ENCODE measurements at places on chromosomes 1 and 21. TPM values are rescaled to one million over a fixed set of nuclear protein-coding genes. Genes with fewer than 3 reads are reported as not detected.

CACNA1S gene
- total RNA-seq: 0.04 TPM

- DNase-seq: no peak
Measured at GRCh38 chr1:51924455-51924854, 45.9 kb upstream of the NRDC start.

- DNase-seq: no peak
Measured at GRCh38 chr21:40555021-40555528, 291.9 kb downstream of the DSCAM start.

GRCh38 chr1:163561580-163562295 is 240.0 kb downstream of the NUF2 start:
- no peak for DNase-seq

GRCh38 chr1:86191958-86192357 is 35.4 kb upstream of the COL24A1 start:
- DNase-seq: no peak

GPR153 gene
- 5.6 TPM for total RNA-seq

GRCh38 chr1:240575981-240576662 is 35.8 kb downstream of the GREM2 start:
- no peak for DNase-seq

DNA sequence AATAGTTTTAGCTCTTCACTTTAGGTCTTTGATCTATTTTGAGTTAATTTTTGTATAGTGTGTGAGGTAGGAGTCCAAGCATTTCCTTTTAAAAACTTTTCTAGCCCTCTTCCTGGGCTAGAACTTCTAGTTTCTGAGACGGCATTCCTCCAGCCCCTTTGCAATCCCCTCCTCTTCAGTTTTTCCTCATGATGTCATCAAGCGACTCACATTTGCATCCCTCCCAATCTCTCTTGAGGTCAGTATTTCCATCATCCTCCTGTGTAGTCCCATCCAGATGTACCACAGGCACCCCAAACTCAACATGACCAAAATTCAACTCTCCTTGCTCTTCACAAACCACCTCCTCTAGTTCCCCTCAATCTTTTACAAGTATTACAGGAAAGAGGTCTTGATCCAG is 10.7 kb downstream of the HMGN2 start:
- no peak for DNase-seq

- DNase-seq: no peak
Measured at GRCh38 chr1:8267307-8267706, 50.6 kb upstream of the SLC45A1 start.

DNA sequence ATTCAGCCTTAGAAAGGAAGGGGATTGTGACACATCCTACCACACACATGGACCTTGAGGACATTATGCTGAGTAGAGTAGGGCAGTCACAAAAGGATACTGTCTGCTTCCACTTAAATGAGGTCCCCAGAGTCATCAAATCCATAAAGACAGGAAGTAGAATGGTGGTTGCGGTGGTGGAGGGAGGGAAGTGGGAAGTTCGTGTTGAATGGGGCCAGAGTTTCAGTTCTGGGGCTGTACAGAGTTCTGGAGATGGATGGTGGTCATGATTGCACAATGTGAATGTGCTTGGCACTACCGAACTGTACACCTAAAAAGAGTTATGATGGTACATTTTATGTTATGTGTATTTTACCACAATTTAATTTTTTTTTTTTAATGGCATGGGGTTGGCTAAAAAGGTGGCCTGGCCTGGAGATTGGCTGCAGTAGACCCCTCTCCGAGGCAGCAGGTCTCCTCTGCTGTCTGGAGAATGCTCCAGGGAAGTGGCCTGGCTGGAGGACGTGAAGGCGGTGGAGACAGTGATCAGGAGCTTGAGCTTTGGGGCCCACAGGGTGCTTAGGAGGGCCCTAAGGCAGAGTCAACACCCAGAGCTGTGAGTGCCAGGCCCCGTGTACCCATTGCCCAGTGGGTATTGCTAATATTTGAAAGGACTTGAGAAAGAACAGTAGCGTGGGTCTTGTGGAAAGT is 30.4 kb downstream of the IFNGR2 start:
- no peak for DNase-seq

GBP2 gene
- 9.6 TPM for total RNA-seq

SMCP gene
- total RNA-seq: not detected

DNA sequence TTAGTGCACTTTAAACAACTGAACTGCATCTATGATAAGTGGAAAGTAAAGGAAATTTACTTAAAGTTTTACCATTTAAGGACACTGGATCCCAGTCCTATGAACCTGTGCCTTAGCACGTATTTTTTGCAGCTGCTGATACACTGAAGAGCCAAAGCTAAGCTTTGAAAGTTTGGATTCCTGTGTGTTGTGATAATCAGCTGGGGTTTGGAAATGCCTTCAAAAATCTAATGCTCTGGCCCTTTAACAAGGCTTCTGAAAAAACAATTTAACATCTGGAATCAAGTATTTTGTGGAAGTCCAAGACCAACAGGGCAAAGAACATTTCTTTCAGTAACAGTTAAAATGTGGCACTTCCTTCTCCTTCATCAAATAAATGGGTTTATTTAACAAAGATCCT is 51.8 kb downstream of the DDAH1 start:
- DNase-seq: no peak

- DNase-seq: no peak
Measured at GRCh38 chr1:45669859-45670655, 16.3 kb downstream of the GPBP1L1 start.

DNA sequence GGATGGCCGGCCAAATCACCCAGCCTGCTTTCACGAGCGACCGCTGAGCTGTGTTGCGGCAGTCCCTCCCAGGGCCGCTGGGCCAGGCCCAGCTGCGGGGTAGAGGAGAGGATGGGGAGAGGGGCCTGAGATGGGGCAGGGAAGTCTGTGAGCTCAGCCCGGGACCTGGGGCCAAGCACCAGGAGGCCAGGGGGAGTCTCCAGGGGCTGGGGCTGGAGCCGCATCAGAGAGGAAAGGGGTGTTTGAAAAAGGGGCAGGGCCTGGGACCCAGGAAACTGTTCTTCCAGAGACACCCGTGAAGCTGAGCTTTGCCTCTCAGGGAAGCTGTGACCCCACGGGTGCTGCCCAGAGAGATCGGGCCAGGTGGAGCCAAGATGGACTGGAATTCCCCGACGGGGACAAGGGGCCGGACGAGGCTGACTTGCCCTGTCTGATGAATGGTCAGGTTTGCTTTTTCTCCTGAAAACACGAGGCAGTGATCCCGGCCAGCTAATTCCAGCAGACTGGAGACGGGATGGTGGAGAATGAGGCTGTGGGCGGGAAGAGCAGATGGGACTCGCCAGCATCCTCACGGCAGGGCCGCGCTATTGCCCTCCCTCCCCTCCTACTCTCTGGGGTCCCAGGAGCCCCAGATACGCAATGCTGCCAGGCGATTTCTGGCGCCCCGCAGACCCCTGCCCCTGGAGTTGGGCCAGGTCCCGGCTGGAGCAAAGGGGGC is 40.3 kb upstream of the COL18A1 start:
- DNase-seq: peak; percentile 79

AMY1C gene
- total RNA-seq: not detected

DNA sequence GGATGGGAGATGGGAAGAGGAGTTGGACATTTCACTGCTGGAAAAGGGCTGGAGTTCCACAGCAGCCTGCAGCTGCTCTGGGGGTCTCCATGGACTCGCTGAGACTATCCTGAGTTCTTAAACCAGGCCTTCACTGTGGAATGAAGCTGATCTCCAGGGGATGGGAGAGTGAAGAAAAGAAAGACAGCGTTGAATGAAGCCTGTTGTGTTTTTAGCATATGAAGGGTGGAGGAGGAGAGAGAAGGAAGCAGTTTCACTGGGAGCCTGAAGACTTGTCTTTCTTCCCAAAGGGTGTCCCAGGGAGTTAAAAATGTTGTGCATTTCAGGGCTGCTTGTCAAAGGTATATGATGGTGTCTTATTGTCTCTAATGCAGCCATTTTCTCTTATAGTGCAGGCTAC is 9.2 kb downstream of the ROR1 start:
- DNase-seq: no peak

DNA sequence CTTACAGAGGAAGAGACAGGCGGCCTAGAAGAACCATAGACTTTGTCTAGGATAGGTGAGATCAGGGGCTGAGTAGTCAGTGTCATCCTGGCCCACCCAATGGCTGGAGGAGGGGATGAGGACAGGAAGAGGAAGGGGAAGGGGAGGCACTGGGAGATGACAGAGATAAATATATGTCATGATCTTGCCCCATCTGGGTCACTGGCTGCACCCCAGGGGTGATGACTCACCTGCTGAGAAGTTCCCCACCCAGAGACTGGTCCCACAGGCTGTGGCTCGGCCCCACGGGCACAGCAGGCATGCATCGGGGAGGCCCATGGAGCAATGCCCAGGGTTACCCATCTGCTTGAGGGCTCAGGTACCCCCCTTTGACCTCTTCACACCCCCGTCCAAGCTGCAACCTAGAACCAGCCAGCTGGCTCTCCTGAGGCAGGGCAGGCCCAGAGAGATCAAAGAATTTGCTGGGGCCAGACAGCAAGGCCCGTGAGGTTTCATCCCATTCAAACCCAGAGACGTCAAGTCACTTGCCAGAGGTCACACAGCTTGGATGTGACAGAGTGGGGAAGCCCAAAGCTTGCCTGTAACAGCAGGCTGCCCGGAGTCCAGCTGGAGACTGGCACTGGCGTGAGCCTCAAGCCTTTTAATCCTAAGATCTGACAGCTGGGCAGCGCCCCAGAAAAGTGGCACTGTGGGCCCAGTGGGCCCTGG is 34.7 kb upstream of the CASZ1 start:
- no peak for DNase-seq

CCDC30 gene
- 2.1 TPM for total RNA-seq

DIO1 gene
- total RNA-seq: not detected

DNA sequence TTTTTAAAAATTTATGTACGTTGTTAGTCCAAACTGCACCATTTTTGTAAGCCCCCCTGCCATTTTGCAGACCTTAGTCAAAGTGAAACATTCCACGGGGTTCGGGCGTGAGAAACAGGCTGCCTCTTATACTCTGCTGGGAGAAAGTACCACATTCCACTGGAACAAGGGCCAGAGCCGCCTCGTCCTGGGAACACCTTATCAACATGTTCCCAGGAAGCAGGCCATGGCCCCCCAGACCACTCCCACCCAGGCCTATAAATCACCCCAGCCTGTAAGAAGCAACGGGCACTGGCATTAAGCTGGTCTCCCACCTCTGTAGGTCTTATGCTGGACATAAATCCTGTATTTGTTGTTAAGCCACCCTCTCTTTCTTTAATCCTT is 854 bp upstream of the ZRANB2 start:
- DNase-seq: peak; percentile 6

FCRL2 gene
- not detected for total RNA-seq

DNA sequence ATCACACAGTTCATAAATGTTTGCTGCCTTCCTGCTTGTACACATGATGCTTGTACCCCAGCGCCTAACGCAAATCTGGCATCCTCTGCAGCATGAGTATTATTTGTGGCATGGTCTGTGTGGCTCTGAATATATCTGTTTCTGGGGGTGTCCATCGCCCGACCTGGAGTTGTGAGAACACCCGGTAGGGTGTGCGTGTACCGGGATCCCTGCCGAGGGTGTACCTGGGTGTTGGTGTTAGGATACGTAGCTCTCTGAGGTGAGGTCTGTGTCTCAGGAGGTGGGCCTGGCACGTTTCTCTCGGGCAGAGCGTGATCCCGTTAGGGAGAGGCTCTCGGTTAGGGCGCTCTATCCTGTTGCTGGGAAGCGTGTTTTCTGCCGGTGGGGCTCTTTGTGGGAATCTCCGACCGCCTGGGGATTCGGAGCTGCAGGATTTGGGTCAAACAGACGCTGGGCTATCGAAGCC is 10.4 kb upstream of the CDC20 start:
- no peak for DNase-seq

DNA sequence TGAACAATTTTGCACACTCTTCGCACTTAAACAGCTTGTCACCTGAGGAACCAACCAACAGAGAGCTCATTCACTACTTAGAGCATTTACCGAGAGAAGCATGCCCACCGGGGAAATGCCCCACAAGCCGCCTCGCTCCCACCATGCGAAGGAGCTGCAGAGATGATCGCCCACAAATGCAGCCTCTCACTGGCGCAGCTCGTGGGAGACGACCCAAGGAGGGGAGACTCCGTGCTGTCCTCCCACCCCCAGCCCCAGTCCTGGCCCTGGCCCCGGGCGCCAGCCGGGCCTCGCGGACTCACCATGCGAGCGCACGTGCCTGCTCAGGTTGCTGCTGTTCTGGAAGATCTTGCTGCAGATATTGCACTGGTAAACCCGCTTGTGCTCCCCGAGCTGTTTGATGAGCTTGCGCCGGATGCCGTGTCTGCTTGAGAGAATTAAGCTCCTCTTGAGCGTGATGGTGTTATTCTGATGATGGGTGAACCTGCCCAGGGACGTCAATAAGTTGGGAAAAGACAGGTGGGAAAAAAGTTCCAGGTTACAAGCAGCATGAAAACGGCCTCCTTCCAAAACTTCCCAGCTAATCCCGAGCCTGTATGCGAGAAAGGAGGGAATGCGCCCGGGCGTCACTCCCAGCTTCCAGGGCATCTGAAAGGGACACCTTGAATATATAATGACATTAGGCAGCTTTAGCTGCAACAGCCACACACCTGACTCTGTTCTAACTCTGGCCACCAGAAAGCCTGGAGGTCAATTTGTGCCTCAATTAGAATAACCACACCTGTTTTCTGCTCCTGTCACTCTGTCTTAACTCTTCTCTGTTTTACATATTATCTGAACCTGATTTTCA is 42.8 kb downstream of the PRDM15 start:
- DNase-seq: no peak

- no peak for DNase-seq
Measured at GRCh38 chr1:174569240-174569639, 121.5 kb downstream of the GPR52 start.

- DNase-seq: no peak
Measured at GRCh38 chr1:206658264-206658980, 23.1 kb downstream of the DYRK3 start.

PODN gene
- 11.9 TPM for total RNA-seq

DNA sequence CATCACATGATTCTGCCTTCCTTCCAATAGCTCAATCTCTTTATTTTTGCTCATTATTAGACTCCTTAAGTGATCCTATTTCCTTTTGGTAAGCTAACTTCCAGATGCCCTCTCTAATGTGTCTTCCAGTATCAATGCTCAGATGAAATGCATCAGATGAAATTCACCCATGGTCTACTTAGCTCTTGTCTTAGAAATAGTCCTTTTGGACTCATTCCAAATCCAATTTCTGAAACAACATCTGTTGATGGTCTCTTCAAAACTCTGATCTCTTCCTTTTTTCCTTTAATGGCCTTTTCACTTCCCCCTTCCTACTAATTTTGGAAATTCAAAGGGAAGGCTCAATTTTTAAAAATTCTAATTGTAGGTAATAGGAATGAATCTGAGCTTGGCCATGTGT is 81.1 kb upstream of the GREM2 start:
- DNase-seq: no peak

- no peak for DNase-seq
Measured at GRCh38 chr1:28104866-28105467, 16.6 kb upstream of the EYA3 start.

SLFNL1 gene
- 0.25 TPM for total RNA-seq

- DNase-seq: no peak
Measured at GRCh38 chr1:161001525-161001924, 19.4 kb downstream of the F11R start.

TMEM51 gene
- total RNA-seq: 2.0 TPM
